Central memory CD4-positive, alpha-beta T cell (primary cell): ENCODE measurements at places on chromosomes 5 and 9.

- DNase-seq = no peak
Observed at GRCh38 chr5:126746290-126746689, 30.6 kb upstream of the LMNB1 start.

DNA sequence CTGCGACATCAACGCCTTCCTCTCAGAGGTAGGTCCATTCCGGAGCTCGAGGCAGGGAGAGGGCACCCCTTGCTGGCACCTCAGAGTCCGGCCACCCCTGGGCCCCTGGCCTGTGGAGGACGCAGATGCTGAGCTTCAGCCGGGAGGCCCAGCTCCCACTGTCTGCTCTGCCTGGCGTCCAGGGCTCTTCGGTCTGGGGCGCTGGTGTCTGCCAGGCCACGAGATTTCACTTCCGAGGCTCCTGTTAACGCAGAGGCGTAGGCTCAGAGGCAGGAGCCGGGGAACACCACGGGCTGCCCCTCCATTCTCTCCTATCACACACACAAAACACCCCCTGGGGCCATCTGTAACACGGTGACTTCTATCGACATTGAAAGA is 8.3 kb upstream of the SLC6A18 start:
- DNase-seq = no peak

GRCh38 chr9:129401623-129402370 is 219.1 kb downstream of the C9orf50 start:
- DNase-seq = no peak

DNA sequence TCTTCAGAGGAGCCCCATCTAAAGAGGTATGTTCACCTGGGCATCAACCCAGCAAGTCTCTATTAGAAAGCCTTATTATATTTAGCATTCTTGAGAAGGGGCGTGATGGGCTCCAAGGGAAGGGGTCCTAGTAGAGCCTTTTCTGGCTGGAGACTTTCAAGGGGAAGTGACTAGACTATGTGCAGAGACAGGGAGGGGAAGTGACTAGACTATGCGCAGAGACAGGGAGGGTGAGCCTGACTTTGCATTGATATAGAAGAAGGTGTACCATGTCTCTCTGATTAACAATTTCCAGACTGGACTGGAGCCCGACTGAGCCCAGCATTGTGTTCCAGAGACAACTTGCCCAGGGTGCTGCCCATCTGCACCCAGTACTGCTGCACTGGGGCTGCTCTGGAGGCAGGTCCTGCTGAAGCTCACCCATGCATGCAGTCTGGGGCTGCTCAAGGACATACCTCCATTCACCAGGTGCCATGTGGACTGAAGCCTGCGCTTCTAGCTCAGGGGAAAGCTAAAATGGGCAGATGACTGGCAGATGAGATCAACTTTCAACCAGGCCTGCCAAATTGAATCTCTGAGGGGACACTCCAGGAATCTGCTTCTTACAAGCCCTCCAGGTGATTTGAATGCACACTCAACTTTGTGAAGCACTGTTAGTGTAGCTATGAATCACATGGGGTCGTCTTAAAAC is 83.0 kb upstream of the GNA14 start:
- no peak for DNase-seq

- DNase-seq = peak; percentile 16
Observed at GRCh38 chr9:121278477-121279261, 10.7 kb downstream of the GSN start.

DNA sequence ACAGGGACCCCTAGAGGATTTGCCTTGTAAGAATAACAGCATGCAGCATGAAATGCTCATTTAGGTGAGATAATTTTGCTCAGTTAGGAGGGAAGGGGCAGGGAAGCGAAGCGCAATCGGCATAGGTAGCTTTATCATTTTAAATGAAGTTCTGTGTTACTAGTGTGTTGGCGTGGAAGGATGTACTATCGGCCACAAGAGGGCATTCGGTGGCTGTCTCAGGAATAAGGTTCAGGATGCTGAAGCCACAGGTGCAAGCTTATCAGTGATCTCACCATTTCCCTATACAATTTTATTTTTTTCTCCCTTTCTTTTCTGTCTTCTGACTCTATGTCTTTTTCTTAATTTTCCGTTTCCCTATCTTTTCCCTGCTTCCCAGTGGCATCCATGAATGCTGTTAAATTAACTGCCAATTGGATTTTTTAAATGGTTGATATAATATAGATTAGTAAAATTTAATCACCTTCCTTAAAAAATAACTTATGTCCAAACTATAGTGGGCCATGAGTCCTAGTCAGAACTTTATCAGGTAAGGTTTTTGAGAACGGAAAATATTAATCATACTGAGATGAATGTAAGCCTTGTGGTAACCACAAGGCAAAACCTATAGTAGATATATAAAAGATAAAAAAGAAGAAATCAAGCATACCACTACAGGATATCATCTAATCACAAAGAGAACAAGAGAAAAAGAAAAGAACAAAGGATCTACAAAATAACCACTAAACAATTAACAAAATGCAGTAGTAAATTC is 1.2 kb upstream of the INSL6 start:
- peak; percentile 64 for DNase-seq

GRCh38 chr5:160064417-160064810 is 54.8 kb downstream of the PWWP2A start:
- DNase-seq = no peak
